OCI-LY7 (cell line): ENCODE measurements at places on chromosomes 7 and 10. TPM values are rescaled to one million over a fixed set of nuclear protein-coding genes. Genes with fewer than 3 reads are reported as not detected.
A peak's percentile ranks its signal among the peaks of the same experiment; 100 is the strongest.

- DNase-seq: peak; percentile 51
Measured at GRCh38 chr7:104848138-104848990, 165.6 kb upstream of the KMT2E start.

DNA sequence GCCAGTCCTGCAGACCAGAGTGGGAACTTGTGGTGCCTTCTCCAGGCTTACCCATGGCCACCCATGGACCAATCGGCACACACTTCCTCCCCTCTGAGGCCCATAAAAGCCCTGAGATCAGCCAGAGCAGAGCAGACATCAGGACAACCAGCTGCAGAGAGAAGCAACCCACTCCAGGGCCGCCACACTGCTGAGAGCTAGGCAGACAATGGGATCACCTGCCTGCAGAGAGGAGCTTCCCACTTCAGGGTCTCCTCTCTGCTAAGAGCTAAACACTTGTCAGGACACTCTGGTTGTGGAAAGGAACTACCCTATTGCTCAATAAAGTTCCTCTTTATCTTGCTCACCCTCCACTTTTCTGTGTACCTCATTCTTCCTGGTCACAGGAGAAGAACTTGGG lies 34.0 kb downstream of the C7orf25 start:
- no peak for DNase-seq

The PRR15 gene
- total RNA-seq: not detected in 2 replicates

DNA sequence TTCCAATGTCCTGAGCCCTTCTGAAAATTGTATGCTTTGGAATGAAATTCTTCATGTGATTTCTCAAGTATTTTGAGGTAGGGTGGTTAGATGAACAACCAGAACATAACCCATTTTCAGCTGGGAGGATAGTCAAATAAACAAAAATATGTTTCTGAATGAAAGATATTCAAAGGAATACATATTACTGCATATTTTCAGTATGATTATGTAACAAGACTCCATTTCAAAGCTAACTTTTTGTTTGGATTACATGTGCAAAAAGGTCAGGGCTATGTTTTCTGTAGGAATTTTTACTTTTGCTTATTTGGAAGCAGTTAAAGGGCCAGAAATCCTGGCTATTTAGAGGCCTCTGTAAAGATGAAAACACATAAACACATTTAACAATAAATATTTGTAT lies 27.7 kb downstream of the CDK6 start:
- no peak for DNase-seq

DNA sequence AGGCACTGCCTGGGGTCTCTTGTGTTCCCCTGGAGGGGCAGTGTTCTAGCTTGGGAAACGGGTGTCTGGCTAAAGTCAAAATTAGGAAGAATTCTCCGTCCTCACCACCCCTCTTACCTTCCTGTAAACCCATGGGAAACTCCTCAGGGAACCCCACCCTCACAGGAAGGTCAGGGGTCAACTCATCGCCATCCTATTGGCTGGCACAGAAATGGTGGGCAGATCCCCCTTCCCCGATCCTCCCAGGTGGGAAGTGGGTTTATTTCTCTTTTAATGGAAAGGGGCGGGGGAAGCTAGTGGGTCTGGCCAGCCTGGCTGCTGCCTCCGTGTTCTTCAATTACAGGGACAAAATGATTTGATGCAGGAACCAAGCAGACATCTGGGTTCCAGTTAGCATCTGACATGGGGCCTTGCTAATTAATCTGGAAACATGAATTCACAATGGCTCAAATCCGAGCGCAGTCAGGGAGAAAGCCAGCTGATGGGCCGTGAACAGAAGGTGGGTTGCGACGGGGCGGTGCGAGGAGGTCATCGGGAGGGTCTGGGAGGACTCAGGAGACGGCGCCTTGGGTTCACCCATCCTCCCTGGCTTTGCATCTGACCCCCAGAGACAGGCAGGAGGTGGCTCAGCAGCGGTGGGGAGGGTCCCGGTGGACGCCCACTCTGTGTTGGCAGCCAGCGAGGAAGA lies 66.6 kb downstream of the SLIT1 start:
- no peak for DNase-seq

The FKBP6 gene
- total RNA-seq: not detected in 2 replicates
